HuH-7.5 (cell line): ENCODE measurements at places on chromosomes 6 and 20.
A peak's percentile ranks its signal among the peaks of the same experiment; 100 is the strongest.

GRCh38 chr20:2984956-2985661, 58.3 kb upstream of the GNRH2 start:
- no peak for DNase-seq

- no peak for DNase-seq
Measured at GRCh38 chr20:9889270-9889981, 50.5 kb upstream of the PAK5 start.

DNA sequence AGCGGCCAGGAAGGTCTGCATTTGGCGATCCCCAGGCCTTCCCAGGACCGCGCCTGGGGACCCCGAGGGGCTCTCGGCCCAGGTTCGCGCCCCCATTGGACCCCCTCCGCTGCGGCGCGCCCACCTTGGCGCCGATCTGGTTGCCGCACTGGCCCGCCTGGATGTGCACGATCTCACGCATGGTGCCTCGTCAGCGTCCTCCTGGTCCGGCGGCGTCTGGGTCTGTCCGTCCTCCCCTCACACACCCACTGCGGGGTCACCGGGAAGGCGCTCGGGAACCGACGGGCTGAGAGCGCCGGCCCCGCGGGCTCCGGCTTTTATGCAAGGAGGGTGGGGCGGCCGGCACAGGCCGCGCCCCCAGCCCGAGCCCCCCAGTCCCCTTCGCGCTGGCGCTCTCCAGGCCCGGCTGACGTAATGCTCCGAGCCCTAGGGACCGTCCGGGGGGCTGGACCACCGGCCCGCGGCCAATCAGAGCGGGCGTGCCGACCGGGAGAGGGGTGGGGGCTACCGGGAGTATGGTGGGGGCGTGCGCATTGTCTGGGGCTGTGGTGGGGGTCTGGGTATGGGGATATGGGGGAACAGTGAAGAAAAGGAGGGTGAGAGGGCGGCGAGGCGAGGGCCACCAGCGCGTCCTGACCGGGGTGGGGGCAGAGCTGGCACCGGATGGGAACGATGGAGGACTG, at the start of gene TUBB2B:
Gene TUBB2B (minus strand): TSS at position 291 of the 683 bp plus-strand sequence. CDS start 110 bp downstream, at position 181.
- peak; percentile 54 for DNase-seq

DNA sequence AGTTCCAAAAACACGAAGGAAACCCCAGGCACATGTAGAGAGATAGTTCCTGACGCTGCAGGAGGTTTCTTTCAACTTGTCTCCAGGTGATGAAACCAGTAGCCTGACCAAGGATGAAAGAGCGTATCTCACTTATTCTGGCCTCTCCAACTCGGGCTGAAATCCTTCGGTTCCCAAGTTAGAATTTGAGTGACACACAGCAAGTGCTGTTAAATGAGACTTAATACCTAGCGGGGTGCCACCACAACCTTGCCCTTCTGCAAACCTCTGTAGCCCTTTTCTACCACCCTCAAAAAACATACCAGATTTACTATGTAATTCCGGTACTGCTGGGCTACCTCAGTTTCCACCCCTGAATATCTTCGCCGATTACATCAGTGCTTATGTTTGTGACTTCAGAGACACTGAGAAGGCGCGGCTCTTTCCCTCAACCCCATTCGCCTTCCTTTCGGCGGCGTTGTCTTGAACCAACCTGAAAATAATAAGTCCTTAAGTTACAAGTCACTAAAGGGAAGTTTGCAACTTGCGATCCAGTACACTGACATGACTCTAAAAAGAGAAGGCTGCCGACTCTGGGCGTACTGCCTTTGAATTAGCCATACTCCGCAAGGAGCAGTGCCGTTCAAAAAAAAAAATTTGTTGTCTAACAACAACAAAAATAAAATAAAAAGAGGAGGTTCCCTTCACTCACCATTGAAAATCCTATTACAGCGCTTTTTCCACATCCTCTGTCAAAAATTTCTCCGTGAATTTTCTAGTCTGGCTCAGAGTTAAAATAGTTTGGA, 194.9 kb upstream of the ZNF184 start:
- no peak for DNase-seq

DNA sequence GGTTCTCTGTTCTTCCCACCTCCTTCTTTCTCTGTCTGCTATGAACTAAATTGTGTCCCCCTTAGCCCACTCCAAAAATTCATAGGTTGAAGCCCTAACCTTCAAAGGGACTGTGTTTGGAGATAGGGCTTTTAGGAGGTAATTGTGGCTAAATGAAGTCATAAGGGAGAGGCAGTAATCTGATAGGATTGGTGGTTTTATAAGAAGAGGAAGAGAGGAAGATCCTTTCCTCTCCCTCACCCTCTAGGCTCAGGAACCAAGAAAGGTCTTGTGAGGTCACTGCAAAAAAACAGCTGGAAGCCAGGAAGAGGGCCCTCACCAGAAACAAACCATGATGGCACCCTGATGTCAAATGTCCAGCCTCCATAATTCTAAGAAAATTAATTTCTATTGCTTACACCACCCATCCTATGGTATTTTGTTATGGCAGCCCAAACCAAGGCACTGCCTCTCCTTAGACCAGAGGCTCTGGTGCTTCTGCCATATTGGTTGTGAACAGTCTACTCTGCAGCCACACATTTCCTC, 135.1 kb upstream of the COL21A1 start:
- no peak for DNase-seq

DNA sequence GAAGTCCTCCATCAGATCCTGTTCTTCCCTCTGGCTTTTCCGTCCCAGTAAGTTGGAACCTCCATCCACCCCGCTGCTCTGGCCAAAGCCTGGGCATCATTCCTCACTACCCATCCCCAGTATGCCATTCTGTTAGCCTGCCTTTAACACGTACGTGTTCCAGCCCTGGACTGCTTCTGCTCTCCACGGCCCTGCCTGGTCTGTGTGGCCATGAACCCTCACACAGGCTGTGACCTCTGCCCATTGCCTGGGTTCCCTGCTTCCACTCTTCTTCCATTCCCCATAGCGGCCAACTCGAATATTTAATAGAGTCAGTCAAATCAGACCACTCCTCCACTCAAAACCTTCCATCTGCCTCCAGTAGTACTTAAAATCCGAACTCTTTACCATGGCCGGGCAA, 29.4 kb downstream of the RALGAPA2 start:
- DNase-seq = no peak

DNA sequence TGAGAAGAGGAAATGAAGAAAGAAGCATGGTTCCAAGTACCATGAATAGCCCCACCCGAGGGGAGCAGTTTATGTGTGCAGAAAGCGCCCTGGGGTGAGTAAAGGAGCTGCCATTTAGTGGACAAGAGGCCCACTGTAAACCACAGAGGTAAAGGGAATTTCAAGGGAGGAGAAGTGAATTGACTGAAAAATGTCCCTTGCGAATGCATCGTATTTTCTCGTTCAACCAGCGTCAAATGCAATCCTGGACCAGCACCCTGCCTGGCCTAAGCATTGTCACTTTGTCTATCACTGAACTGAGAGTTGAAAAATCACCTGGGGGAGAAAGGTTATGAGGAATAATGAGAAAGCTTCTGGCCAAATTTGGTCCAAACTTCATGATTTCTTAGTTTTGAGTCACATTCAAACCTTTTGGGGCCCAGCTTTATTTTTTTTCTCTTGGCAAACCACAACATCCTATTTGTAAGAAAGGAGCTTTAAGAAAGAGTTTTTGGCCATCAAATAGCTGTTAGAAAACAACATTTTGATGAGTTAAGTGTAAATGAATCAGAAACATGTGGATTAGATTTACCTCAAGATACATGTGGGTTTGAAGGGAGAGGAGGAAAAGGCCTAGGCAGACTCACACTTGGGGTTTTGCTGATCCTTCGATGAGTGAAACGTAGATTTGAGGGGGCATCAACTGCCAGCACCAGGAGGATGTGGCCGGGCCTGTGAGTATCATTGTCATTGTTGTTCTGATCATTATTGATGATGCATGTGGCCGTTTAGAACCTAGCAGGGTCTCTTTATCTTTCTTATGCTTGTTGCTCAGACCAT, 214.0 kb downstream of the CLIC5 start:
- DNase-seq = no peak

- DNase-seq = no peak
Measured at GRCh38 chr6:43924222-43924702, 154.3 kb downstream of the VEGFA start.

DNA sequence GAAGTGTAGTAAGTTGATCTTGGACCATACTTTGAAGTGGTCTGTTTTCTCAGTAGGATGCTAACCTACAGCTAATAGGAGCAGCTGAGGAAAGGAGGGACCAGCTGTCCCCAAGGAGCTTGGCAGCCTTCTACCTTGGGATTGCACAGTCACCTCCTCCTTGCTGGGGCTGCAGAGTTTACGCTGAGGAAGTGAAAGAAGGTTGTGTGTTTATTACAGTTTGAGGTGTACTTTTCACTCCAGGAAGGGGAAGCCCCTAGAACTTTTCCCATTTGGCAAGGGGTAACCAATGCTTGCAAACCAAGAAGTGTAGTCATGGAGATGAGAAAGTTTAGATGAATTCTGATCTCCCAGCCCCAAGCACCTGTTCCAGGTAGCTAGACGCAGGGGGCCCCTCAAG, 58.8 kb downstream of the BMP6 start:
- DNase-seq = no peak

- no peak for DNase-seq
Measured at GRCh38 chr20:4671015-4671414, 50.7 kb upstream of the PRND start.

GRCh38 chr6:1594445-1595200, 15.1 kb upstream of the FOXC1 start:
- DNase-seq = no peak

DNA sequence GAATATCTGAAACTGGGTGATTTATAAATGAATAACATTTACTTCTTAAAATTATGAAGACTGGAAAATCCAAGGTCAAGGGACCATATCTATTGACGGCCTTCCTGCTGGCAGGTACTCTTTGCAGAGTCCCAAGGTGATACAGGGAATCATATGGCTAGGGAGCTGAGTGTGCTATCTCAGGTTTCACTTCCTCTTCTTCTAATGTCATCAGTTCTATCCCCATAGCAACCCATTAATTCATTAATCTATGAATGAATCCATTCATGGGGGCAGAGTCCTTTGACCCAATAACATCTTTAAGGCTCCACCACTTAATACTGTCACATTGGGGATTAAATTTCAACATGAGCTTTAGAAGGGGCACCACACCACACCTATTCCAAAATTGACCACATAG, 772.0 kb downstream of the HACE1 start:
- DNase-seq = no peak

DNA sequence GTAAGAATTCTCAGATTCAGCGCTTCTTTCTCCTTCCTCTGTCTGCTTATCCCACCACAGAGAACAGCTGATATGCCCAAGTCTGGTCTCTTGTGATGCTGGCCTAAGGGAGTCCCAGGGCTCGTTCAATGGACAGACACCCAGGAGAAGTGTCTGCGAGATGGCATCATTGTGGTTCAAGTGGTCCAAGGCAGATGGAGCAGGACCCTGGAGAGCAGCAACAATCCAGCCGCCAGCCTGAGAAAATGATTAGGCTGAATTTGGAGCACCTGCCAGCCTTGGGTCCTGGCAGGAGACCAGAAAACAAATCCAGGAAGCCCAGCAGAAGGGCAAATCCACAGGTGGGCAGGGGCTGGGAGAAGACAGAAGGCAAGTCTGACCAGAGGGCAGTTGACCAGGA, 145.8 kb downstream of the PTPRT start:
- DNase-seq = no peak

DNA sequence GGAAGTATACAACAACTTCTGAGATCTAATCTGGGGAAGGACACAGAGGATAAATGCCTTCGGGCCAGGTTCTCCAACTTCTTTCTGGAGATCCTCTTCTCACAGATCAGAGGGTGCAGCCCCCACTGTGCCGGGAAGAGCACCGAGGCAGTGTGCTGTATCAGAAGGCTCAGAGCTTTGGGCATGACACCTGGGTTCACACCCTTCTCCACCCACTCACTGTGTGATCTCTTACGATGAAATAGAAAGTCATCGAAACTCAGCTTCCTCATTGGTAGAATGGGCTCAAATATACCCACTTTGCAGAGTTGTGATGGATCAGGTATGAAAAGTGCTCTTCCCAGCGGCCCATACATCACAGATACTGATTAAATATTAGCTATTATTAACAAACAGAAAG, 347.5 kb upstream of the SOX4 start:
- no peak for DNase-seq

DNA sequence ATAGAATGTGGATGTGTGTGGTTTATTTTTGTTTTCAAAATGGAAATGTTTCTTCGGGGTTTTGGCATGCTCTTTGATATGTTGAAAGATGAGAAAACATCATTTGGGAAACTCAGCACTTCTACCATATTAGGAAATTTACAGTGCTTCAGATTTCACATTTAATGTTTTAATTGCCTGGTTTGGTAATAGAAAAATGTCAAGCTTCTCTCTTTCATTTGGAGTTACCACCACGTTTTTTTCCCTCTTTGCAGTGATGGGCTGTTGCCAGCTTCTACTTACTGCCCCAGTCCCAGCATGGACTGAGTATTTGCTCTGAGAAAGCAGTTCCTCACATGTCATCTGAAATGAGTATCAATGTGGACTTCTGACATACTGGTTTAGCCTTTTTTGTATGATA, 267.7 kb downstream of the PRL start:
- DNase-seq = no peak

GRCh38 chr6:161274488-161274858, 612 bp upstream of the AGPAT4 start:
- DNase-seq = no peak

DNA sequence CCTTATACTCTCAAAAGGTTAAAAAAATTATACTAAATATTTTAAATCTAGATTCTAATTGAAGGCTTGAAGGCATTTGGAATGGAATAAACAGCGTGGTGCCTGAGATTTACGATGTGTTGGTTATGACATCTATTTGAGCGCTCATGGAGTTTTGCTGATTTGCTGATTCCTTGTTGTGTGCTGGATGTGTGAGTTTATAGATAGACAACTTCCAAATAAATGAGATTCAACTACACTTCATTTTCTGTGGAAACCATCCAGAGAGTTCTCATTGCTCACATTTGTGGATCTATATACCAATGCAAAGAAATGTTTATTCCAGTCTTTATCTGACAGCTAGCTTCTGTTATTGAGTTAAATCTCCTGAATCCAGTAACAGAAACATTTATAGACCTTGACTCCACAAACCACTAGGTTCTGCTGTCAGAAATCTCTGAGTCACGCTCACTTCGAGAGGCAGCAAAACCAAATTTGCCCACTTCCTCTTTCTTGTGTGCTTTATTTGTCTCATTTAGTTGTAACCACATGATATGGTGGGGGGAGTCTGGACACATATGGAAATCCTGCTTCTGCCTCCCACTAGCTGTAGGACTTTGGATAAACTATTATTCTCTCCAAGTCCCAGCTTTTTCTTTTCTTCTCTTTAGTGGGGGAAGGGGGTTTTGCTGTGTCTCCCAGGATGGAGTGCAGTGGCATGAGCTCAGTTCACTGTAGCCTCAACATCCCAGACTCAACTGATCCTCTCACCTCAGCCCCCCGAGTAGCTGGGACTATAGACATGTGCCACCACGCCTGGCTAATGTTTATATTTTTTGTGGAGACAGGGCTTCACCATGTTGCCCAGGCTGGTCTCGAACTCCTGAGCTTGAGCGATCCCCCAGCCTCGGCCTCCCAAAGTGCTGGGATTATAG, 54.5 kb downstream of the IPCEF1 start:
- no peak for DNase-seq

- no peak for DNase-seq
Measured at GRCh38 chr6:22468256-22468965, 101.0 kb upstream of the HDGFL1 start.
